ENCODE measurements at places on chromosomes 2 and 18.

GRCh38 chr2:141942006-141942789 lies 188.6 kb downstream of the LRP1B start:
- DNase-seq, result no peak

GRCh38 chr2:132978840-132979239 lies 308.8 kb upstream of the LYPD1 start:
- no peak for DNase-seq

- no peak for DNase-seq
Observed at GRCh38 chr2:231533086-231533776, 3.0 kb upstream of the NMUR1 start.

DNA sequence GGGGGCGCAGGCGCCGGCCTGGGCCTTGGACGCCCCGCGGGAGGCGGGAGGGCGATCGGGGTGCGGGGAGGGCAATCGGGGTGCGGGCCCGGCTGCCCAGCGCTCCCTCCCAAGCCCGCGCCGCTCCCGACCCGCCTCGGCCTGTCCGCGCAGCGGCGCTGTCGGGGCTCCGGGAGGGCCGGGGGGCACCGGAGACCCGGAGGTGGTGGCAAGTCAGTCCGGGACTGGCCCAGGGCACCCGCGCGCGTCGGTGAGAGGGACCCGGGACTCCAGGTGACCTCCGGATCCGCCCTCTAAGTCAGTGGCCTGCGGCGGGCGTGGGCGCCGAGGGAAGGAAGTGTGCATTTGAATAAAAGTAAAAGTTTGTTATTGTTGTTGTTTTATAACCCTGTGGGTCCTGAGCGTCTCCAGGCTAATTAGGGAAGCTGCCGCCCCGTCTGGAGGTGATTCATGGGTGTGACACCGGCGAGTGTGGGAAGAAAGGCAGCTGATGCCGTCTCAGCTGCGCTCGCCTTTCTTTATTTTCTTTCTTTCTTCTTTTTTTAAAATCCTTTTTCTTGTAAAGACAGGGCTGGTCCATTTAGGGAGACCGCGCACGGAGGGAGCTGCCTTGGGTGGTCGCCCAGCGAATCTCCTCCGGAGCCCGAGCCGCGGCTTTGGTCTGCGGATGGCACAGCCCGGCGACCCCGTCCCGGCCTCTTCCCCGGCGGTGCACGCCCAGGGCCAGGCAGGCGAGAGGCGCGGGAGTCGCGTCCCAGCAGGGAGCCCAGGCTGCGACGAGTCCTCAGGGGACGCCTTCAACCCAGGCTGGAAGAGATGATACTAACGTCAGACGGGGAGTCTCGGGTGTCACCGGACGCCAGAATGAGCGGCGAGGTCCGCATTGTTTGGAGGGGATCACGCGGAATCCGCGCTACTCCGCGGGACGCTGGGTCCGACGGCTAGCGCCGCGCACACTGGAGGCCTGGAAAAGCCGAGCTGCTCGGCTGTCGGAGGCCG lies 627 bp upstream of the CRACDL start:
- no peak for DNase-seq

GRCh38 chr2:85875350-85876050 lies 13.3 kb downstream of the ST3GAL5 start:
- no peak for DNase-seq

- DNase-seq, result no peak
Observed at GRCh38 chr18:48136827-48137373, 206.4 kb upstream of the SMAD2 start.

DNA sequence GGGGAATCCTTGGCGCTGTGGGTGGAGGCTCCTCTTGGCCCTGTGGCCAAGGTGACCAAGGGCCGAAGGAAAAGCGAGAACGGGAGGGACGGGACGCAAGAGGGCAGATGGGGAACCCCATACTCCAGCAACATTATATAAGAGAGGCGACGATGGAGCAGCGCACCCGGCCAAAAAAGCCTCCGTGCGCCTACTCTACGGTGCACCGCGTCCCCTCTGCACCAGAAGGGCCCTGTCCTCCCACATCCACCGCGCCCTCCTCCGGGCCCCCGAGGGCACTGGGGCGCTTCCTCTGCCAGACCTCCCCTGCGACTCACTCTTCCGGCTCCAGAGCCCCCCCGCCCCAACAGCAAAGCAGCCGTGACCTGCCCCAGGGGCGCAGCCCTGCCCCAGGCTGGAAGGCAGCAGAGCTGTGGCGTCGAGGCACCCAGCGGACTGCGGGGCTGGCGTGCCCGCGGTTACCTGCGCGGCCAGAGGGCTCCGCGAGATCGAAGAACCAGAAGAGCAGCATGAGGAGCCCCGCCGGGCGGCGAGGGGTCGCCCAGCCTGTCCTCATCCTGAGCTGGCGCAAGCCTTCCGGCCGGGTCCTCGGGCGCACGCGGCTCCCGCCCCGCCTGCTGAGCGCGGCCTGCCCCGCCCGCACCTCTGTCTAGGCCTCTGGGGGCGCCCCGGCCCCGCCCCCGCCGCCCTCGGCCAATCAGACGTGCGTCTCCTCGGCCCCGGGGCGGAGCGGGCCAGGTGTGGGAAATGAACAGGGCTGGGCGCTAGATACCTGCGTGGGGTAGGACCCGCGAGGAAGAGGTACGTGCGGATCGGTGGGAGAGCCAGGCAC lies 106.3 kb upstream of the CD302 start:
- no peak for DNase-seq

DNA sequence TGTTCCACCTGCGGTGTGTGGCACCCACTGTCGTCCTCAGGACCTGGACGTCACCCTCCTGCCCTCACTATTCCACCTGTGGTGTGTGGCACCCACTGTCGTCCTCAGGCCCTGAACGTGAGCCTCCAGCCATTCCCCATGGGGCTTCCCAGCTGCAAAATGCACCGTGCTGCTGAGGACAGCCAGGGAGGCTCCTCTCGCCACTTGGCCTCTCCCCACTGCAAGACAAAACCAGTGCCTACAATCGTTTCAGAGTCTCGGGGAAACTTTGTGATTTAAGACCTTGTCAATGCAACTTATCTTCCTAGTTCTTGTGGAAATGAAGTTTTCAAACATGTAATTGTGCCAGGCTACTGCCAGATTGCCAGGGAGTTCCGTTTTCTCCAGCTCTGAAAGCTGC lies 319.3 kb upstream of the SALL3 start:
- no peak for DNase-seq

DNA sequence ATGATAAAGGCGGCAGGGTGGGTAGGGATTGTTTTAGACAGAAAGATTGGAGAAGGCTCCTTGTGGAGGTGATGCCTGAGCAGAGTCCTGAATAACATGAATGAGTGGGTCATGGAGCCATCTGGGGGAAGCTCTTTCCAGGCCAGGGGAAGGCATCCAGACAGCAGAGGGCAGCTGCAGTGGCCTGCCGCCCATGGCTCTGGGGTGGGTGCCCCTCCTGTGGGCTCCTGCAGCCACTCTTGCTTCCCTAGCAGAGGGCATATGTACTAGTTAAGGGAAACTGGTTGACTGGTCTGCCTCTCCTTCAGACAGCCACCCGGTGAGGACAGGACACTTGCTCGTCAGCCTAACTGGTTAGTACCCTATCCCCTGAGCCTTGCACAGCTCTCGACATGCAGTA lies 46.5 kb upstream of the SLC1A4 start:
- DNase-seq, result no peak

- DNase-seq, result no peak
Observed at GRCh38 chr2:168097431-168097830, 150.0 kb downstream of the STK39 start.

DNA sequence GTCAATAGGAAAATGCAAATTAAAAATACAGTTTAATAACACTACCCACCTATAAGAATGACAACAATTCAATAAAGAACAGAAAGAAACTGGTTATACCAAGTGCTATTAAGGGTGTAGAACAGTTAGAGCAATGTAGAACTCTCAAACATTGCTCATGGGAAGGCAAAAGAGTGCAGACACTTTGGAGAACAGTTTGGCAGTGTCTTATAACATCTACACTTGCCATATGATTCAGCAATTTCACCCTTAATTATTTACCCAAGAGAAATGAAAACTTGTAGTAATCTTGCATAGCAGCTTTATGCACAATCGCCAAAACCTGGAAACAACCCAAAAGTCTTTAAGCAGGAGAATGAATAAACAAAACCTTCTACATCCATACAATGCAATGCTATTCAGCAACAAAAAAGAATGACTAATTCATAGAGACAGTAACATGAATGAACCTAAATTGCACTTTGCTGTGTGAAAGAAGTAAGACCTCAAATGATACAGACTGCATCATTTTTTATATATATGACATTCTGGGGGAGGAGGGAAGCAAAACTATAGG lies 455.2 kb downstream of the THSD7B start:
- DNase-seq, result peak; percentile 8

GRCh38 chr2:55768991-55769390 lies 75.3 kb upstream of the PNPT1 start:
- DNase-seq, result no peak

DNA sequence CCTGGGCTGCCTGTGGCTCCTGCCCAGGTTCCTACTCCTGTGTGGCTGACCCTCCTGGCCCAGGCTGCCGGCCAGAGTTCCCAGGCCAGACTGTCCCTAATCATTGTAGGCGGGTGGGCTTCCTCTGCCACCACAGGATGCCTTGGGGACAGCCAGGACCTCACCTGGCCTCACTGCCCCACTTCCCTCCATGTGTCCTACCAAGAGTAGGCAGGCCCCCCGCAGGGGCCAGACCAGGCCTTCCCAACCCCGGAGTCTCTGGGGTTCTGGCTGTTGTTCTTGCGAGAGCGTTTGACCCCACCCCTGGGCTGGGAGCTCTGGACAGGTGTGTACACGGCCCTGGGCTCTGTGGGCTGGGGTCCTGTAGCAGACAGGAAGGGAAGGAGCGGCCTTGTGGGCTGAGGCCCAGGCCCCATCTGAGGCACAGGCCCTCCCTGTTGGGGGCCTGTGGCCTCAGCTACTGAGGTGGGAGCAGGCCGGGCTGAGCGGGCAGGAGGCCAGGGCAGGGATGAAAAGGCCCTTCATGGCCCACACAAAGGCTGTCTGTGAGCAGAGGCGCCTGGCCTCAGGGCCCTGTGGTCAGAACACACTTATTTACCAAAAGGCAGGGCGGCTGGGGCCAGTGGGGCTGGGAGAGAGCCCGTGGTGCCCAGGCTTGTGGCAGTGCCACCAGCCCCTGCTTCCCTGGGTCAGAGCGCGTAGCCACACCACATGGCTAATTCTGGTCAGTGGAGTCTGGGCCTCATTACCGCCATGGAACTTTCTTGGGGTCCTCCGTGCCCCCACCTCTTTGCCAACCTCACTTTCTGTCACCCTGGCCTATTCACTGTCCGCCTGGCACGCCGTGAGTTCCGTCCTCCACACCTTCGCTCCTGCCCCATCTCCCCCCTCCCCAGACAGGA lies 2.0 kb downstream of the SNORC start:
- peak; percentile 74 for DNase-seq

GRCh38 chr2:189115126-189115525 lies 64.4 kb downstream of the COL5A2 start:
- peak; percentile 8 for DNase-seq

DNA sequence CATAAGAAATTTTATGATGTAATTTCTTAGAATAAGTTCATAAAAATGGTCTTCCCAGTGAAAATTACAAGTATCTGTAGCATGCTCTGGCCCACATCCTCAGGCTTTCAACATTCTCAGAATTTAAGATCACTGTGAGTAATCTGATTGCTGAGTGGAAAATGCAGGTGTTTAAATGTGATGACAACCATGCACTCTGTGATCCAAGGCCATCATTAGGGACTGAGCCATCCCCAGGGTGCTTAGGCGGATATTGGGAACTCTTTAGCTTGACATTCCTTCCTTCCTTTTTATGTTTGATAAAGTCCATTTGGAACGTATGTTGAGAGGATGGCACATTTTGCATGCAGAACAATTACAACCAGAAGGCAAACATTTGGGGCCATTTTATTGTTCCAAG lies 95.5 kb downstream of the ARL4C start:
- no peak for DNase-seq

- no peak for DNase-seq
Observed at GRCh38 chr2:227097495-227098161, 66.4 kb downstream of the COL4A4 start.

- DNase-seq, result peak; percentile 91
Observed at GRCh38 chr2:26355038-26355995, 8.7 kb upstream of the ADGRF3 start.

- no peak for DNase-seq
Observed at GRCh38 chr2:128646091-128646490, 327.4 kb upstream of the HS6ST1 start.

GRCh38 chr2:223114170-223114569 lies 62.2 kb downstream of the KCNE4 start:
- DNase-seq, result no peak

GRCh38 chr2:231212329-231212845 lies 14.0 kb downstream of the ARMC9 start:
- DNase-seq, result no peak

DNA sequence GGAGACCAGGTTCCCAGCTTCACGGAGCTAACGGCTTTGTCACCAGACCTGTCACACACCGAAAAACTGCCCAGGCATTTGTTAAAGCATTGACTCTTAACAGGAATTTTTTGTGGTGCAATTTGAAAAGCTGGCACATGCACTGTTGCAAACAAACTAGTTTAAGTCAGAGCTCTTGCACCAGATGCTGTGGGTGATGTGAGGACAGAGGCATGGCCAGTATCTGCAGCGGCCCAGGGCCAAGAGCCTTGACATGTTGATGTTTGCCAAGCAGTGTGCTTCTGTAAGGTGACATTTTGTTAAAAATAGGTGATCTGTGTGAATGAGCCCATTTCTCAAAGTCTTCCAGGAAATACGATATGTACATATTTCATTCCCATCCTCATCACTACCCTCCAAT lies 142.5 kb downstream of the MTCL1 start:
- DNase-seq, result no peak

DNA sequence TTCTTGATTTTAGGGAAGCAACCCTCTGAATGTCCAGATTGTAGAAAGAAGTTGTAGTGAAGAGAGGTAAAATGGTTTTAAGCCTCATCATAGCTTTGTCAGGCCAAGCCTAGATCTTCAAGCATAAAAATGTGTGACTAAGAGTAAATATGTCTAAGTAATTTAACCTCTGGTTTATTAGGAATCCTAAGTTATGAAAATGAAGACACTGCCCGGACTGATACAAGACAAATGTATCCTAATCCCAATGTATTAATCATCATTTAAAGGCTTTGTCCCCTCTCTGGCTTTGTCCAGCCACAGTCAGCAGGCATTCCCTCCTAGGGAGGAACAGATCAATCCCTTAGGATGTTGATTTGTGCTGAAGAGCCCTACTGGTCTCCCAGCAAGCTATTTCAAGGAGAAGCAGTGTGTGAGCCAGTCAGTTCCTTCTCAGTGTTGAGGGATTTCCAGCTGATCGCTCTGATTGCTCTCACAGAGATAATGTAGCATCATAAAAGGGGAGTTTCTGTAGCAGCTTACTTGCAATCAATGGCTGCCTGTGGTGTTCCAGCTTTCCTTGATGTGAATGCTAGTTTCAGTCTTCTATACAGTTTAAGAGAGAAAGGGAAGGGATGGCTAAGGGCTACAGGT lies 796.1 kb downstream of the EPHA4 start:
- DNase-seq, result no peak

DNA sequence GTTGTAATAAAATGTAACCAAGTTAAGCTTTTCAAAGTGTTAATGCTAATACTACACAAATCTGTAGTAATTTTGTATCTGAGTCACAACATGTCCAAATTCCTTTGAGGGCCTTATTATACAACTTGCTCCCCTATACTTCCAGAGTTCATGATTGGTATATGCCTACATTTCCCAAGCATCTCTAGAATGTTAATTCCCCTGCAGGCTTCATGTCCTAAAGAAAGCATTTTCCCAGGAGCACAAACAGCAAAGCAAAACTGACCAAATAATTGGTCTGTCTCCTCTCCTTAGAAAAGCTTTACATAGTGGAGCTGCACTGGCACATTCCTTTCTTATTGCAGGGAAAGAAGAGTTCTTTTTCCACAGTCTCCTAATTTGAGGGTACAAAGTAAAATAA lies 3.7 kb downstream of the ALS2 start:
- no peak for DNase-seq

GRCh38 chr2:20702563-20702962 lies 35.6 kb downstream of the GDF7 start:
- DNase-seq, result no peak
